ENCODE measurements at places on chromosomes 11 and 22.

DNA sequence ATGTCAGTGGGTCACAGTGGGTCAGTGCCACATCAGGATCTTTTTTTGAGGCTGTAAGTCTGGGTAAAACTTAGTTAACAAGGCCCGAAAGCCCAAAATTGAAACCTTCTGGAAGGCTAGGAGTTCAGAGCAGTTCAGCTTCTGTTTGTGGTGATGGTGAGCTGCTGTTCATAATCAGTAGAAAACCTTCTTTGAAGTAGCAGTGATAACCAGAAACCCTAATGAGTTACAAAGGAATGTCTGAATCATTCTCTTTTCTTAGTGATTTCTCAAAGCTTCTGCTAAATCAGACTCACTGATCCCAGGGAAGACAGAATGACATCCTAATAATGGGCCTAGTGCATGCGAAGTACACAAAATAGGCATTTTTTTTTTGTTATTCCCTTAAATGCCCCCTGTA, 124.7 kb downstream of the PARVA start:
- no peak for DNase-seq

DNA sequence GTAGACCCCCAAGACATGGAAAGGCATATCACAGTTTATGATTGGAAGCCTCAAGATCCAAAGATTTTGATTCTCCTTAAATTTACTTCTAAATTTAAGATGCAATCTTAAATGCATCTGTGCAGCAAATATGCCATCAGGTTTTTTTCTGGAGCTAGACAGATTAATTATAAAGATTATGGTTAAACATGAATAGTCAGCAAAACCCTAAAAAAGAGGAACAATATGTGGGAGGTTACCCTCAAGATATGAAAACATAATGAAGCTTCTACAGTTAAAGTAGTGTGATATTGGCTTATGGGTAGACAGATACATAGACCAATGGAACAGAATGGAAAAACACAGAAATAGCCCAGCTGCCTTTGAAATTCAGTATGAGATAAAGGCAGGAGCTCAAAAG, 31.7 kb downstream of the OR8B12 start:
- no peak for DNase-seq

- no peak for DNase-seq
These were observed 62.3 kb upstream of the ANO5 start for GRCh38 chr11:22130462-22131053.

DNA sequence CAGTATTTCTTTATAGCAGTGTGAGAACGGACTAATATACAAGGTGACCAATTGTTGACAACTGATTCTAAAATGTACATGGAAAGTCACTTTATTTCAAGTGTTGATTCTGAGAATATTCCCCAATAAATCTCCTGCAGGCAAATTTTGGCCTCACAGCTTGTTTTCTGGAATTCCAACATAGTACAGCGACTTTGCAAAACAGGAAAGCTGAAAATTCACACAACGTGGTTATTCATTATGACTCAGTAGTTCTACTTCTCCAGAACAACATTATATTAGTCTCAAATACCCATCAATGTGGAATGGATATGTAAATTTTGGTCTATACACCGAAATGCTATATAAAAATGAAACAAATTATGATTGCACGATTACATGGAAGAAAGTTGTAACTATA, 22.5 kb upstream of the OR5AN1 start:
- DNase-seq, result no peak

DNA sequence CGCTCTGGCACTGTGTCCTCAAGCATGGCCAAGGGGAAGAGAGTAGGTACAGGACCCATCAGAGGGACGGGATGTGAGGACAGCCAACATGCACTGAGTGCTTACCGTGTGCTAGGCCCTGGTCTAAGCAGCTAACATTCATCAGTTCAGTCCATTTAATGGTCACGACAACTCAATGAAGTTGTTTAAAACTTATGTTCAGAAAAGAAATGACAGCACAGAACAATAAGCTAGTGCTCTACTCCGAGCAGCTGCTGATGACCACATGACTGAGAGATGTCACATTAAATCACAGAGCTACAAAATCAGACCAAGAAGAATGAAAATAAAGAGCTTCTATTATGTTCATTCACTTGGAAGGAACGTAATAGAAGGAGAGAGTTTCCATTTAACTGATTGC, 26.3 kb downstream of the PRDM10 start:
- DNase-seq, result no peak

GRCh38 chr11:72229336-72229924, 4.9 kb downstream of the INPPL1 start:
- peak; percentile 33 for DNase-seq

- DNase-seq, result no peak
These were observed 691.0 kb upstream of the API5 start for GRCh38 chr11:42620796-42621195.

GRCh38 chr11:119195680-119196079, 10.4 kb downstream of the NHERF4 start:
- DNase-seq, result no peak

GRCh38 chr11:125271483-125272091, 107.0 kb downstream of the PKNOX2 start:
- no peak for DNase-seq

DNA sequence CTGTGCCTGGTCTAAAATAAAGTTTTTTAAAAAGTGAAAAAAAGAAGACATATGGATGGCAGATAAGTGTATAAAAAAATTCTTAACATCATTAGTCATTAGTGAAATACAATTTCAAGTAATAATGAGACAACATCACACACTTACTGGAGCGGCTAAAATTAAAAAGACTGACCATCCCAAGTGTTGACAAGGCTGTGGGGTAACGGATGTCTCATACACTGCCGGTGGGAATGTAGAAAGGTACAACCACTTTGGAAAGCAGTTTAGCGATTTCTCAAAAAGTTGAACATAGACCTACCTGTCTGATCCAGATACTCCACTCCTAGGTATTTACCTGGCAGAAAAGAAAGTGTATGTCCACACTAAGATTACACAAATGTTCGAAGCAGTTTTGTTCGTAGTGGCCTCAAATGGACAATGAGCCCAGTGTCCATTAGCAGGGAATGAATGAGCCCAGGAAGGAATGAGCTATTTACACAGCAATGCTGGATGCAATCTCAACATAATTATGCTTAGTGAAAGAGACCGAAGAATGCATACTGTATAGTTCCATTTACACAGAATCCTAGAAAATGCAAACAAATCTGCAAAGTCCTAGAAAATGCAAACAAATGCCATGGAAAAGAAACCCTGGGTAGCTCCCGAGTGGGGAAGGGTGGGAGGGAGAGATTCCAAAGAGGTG, 6.7 kb upstream of the MUC2 start:
- DNase-seq, result no peak

DNA sequence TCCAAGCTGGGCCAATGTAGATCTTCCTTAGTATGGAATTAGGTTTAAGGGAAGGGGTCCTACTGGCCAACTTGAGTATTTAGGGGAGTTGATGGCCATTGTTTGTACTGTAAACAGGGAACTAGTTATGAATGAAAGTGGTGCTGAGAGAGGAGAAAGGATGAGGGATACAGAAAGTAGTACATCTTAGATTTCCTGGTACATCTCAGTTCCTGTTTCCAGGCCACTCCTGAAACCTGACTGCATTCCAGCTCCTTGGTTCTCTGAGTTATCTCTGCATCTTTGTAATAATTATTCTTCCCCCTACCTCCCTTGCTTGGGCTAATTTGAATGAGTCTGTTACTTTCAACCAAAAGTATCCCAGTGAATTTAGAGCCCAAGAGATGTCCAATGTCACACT, 30.1 kb downstream of the MIAT start:
- no peak for DNase-seq

DNA sequence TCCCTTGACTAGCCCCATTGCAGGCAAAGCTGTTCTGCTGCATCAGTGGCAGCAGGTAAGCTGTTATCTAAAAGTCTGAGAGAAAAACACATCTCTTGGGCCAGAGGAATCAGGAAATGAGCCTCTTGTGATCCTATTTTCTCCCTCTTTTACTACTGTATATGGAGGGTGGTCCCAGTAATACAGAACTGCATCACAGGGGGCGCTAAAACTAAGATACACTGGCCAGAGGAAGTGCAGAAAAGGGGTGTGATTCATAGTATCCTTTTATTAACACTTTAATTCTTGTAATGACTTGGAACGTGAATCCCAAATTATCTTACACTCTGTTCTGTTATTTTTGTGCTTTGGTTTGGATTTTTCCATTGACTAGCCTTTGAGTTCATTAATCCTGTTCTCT, 8.8 kb upstream of the MED17 start:
- no peak for DNase-seq

GRCh38 chr22:46797355-46797754, 34.9 kb downstream of the TBC1D22A start:
- no peak for DNase-seq

- DNase-seq, result no peak
These were observed 715.2 kb upstream of the RAG2 start for GRCh38 chr11:37313266-37313665.

DNA sequence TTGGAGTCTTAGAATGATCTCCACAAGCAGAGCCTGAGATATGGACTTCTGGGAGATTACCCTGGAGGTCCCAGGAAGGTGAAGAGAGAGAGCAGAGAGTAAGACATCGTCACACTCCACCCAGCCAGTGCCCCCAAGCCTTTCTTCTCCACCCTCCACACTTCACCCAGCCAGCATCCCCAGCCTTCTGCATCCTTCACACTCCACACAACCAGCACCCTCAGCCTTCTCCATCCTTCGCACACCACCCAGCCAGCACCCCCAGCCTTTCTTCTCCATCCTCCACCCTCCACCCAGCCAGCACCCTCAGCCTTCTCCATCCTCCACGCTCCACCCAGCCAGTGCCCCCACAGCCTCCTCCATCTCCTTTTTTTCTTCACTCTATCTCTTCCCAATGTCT, 603.9 kb upstream of the B3GAT1 start:
- DNase-seq, result no peak

DNA sequence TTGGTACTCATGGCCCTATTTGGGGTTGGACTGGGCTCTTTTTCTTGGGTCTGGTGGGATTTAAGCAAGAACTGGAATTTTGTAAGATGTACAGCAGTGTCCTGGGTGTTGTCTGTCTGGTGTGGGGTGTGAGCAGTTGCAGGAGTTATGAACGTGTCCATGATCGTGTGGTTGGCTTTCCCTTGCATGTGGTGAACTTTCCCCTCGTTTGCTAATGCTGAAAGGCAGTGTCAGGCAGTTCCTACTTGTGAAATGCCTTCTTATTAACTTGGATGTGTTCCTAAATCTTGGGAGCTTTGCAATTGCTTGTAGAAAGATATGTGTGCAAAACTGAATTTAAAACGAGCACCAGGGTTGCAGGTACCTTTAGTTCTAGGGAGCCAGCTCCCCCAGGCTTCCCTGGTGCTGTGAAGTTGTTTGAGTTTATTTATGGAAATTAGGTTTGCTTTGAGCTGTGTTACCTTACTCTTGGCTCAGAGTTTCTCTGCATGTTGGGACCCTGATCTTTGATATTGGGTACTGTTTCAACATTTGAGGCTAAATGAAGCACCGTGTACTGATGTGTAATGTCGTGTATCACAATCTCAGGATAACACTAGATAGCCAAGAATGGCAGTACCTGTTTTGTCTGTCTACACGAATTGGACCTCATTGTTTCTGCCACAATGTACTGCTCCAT, 35.8 kb upstream of the HSD17B12 start:
- DNase-seq, result no peak

DNA sequence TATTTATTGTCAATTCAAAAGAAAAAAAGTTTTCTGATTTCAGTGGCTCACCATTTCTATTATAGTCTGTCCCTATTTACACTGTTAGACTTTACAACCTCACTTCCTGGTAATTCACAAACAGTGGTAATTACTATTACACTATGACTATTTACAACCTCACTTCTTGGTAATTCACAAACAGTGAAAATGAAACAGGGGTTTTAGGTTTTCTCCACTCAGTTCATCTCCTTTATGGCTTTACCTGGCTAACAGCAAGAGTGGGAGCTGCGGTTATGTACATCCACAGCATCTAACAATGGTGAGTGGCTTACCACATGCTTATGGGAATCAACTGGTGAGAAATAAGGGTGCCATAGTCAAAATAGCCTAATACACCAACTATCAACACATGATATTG, 166.4 kb downstream of the CASP12 start:
- DNase-seq, result peak; percentile 80

GRCh38 chr22:44337678-44338004, 24.9 kb upstream of the SHISAL1 start:
- DNase-seq, result no peak

GRCh38 chr22:27247701-27248434, 553.7 kb downstream of the MN1 start:
- DNase-seq, result no peak

GRCh38 chr22:37544955-37545702, 15.2 kb upstream of the CDC42EP1 start:
- DNase-seq, result peak; percentile 79

DNA sequence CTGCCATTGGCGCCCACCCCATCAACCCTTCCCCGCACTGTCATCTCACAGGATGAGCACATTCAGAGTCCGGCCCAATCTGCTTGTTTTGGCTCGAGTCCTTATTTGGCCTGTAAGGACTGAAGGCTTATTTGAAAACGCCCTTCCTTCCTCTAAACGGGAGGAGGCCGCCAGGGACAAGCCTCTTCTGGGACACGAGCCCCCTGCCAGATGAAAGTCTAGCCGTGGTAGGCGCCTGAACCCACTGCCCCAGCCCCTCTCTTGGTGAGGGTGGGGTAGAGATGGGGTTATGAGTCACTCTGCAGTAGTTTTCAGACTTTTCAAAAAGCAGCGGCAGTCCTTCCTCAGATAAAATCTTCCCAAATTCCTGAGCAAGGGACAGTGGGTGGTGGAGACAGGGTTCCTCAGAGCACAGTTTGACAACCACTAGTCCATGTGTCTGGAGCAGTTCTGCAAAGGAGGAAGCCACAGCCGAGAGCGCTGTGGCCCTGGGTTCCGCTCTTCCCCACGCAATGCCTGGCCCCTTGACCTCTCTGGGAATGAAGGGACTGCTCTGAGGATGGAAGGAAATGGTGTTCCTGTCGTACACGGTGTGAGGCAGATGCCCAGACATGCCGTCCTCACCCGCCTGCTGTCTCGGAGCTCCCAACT, 57.0 kb downstream of the MYH9 start:
- peak; percentile 55 for DNase-seq

- DNase-seq, result peak; percentile 68
These were observed 30.5 kb downstream of the ARAP1 start for GRCh38 chr11:72721689-72722049.

DNA sequence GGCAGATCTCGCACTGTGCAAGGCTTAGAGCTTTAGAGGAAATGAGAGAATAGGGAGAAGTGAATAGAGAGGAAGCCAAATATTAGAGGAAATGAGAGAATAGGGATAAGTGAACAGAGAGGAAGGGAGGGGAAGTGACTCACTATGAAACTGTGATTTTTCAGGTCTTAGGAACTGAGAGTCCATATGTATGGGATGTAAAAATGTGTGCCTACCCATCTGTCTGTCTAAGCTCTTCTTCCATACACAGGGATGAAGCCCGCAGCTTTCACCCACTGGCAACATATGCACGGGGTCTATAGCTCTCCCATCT, 6.4 kb upstream of the CCDC86 start:
- no peak for DNase-seq

GRCh38 chr11:329886-330253, 9.2 kb upstream of the IFITM3 start:
- no peak for DNase-seq

GRCh38 chr11:112968941-112969713, 7.9 kb downstream of the NCAM1 start:
- no peak for DNase-seq

Data from activated CD8-positive, alpha-beta memory T cell treated with anti-CD3 and anti-CD28 coated beads, Interleukin-2, amount 10 ng/mL, durations not matched to agents 7 days and 5 days (primary cell).